ENCODE measurements at places on chromosomes 5 and 9. TPM values are rescaled to one million over a fixed set of nuclear protein-coding genes. Genes with fewer than 3 reads are reported as not detected.

SRD5A1 gene
- 26.8 TPM for total RNA-seq

CENPK gene
- 2.8 TPM for total RNA-seq

SLC36A3 gene
- total RNA-seq, result not detected

C5orf63 gene
- total RNA-seq, result 3.6 TPM

HACD4 gene
- 1.8 TPM for total RNA-seq

DHX29 gene
- total RNA-seq, result 51.8 TPM

F2RL1 gene
- total RNA-seq, result 209 TPM

ADGRD2 gene
- not detected for total RNA-seq

TTC16 gene
- total RNA-seq, result not detected

LAMC3 gene
- total RNA-seq, result 2.1 TPM

IL13 gene
- not detected for total RNA-seq

MYMK gene
- total RNA-seq, result not detected

NOXA1 gene
- total RNA-seq, result 0.14 TPM

BARHL1 gene
- total RNA-seq, result not detected
